Activated CD4-positive, alpha-beta T cell treated with anti-CD3 and anti-CD28 coated beads, Interleukin-2, amount 10 ng/mL, durations not matched to agents 24 days and 14 days (primary cell): ENCODE measurements at places on chromosomes 1 and 21. TPM values are rescaled to one million over a fixed set of nuclear protein-coding genes. Genes with fewer than 3 reads are reported as not detected.

Gene B3GALT2
- total RNA-seq = 0.05 and 0.09 TPM in 2 replicates

Gene TMPRSS15
- not detected in 2 replicates for total RNA-seq

Gene BRINP3
- not detected in 2 replicates for total RNA-seq

Gene S100A3
- not detected in 2 replicates for total RNA-seq

Gene KANK4
- not detected in 2 replicates for total RNA-seq

Gene CRYBG2
- total RNA-seq = 1.1 and 1.4 TPM in 2 replicates

Gene ZNF648
- total RNA-seq = not detected in 2 replicates

Gene IQGAP3
- total RNA-seq = 10.5 and 11.2 TPM in 2 replicates

Gene RAB42
- total RNA-seq = 0.09 TPM in 1 of 2 replicates, not detected in the other

Gene SPATA45
- not detected in 2 replicates for total RNA-seq

Gene TSSK3
- total RNA-seq = 1.0 and 2.3 TPM in 2 replicates

Gene OR2T35
- total RNA-seq = not detected in 2 replicates

Gene KIRREL1
- 0.02 TPM in 1 of 2 replicates, not detected in the other for total RNA-seq

Gene PIP5K1A
- total RNA-seq = 97.7 and 98.7 TPM in 2 replicates

Gene KCNK2
- total RNA-seq = not detected in 2 replicates

Gene G0S2
- total RNA-seq = 449 and 477 TPM in 2 replicates

Gene OLFM3
- total RNA-seq = not detected in 2 replicates

Gene TMEM52
- total RNA-seq = 1.1 and 3.1 TPM in 2 replicates

Gene TCP10L
- total RNA-seq = 0.58 and 1.1 TPM in 2 replicates

Gene ITLN1
- not detected in 2 replicates for total RNA-seq

Gene CFHR2
- total RNA-seq = 0.37 TPM in 1 of 2 replicates, not detected in the other

Gene FAM177B
- 0.47 TPM in 1 of 2 replicates, not detected in the other for total RNA-seq

Gene ERRFI1
- 2.0 TPM in 2 replicates for total RNA-seq

Gene ZC3H11A
- total RNA-seq = 82.1 and 83.9 TPM in 2 replicates

Gene HEYL
- total RNA-seq = not detected in 2 replicates

Gene ADGRL4
- not detected in 2 replicates for total RNA-seq

Gene RNU1-3
- 1,962 and 2,189 TPM in 2 replicates for total RNA-seq

Gene DMBX1
- total RNA-seq = 0.07 TPM in 1 of 2 replicates, not detected in the other

Gene OR2T29
- not detected in 2 replicates for total RNA-seq

Gene PLPPR4
- total RNA-seq = not detected in 2 replicates

Gene LGR6
- total RNA-seq = not detected in 2 replicates

Gene KRTAP12-2
- not detected in 2 replicates for total RNA-seq

Gene TUT4
- total RNA-seq = 57.6 and 61.2 TPM in 2 replicates

Gene LIPI
- not detected in 2 replicates for total RNA-seq

Gene RBP7
- total RNA-seq = not detected in 2 replicates

Gene TCHH
- total RNA-seq = not detected in 2 replicates

Gene VCAM1
- not detected in 2 replicates for total RNA-seq

Gene S100B
- total RNA-seq = not detected in 2 replicates

Gene DFFA
- 57.4 and 58.2 TPM in 2 replicates for total RNA-seq

Gene B4GALT3
- total RNA-seq = 65.1 and 69.9 TPM in 2 replicates

Gene STXBP3
- total RNA-seq = 41.1 and 48.9 TPM in 2 replicates

Gene LRRN2
- total RNA-seq = 0.05 TPM in 1 of 2 replicates, not detected in the other

Gene ZNF593OS
- total RNA-seq = not detected in 2 replicates

Gene ALX3
- total RNA-seq = not detected in 2 replicates

Gene TSPEAR
- total RNA-seq = not detected in 2 replicates

Gene HSD3B1
- total RNA-seq = not detected in 2 replicates
